Stimulated activated naive CD4-positive, alpha-beta T cell (primary cell): ENCODE measurements at places on chromosomes 7 and 10.

DNA sequence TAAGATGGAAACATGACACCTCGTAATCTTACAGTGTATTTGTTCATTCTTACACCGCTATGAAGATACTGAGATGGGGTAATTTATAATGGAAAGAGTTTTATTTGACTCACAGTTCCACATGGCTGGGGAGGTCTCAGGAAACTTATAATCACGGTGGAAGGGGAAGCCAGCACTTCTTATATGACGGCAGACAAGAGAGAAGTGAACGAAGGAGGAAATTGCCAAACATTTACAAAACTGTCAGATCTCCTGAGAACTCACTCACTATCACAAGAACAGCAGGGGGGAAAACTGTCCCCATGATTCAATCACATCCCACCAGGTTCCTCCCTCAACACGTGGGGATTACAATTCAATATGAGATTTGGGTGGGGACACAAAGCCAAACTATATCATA, 282.3 kb downstream of the HGF start:
- no peak for DNase-seq

GRCh38 chr7:21076054-21076453, 289.4 kb upstream of the SP8 start:
- no peak for DNase-seq

GRCh38 chr10:77837248-77837924, 89.2 kb downstream of the DLG5 start:
- peak; percentile 30 for DNase-seq

GRCh38 chr7:29253225-29253624, 58.6 kb downstream of the CHN2 start:
- no peak for DNase-seq

DNA sequence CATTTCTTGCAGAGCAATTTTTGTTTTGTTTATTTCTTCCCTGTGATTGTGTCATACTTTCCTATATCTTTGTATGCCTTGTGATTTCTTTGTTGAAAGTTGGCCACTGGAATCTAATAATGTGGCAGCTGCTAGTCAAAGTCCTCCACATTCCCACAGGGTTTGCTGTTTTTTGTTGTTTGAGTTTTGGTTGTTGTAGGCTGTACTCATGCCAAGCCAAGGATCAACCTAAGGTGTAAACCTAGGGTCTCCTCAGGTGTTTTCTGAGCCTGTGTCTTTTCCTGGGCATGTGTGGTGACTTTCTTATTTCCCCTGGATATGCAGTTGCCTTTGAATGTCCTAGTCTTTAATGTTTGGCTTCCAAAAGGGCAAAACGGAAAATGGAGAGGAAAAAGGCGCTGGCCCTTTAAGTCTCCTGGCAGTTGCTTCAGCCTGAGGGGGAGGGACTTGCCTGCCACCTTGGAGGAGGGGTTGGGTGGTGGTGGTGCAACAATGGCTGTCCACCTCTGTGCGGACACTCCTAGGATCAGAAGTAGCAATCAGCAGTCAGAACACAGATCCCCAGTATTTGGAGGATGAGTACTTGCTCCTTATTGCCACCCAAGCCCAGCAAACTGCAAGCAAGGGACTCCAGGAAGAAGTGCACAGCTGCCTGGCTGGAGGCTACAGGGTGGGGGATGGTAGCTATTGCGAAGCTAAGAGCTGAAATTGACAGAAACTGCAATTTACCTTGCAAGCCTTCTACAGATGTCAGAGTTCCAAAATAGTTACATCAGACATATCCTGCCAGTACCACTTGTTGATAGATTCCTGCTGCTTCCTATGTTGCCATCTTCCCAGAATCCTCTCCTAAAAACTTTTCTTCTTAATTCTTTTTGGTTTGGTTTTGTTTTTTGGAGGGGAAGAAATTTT, 5.6 kb upstream of the ZNF518A start:
- no peak for DNase-seq

DNA sequence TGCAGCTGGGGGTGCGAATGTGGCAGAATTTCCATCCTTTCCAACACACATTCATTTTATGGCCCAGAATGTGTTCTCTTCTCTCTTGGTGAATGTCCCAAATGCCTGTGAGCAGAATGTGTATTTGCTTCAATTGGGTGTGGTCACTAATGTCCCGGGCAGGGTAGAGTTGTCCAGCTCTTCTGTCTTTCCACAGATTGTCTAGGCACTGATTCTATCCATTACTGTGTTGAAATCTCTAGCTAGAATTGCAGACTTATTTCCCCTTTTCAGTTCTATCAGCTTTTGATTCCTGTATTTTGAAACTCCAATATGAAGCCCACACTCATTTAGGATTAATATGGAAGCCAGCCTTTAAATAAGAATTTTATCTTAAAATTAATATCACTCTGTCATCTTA, 14.0 kb upstream of the AKR1E2 start:
- no peak for DNase-seq

- DNase-seq = no peak
These were observed 124.9 kb downstream of the ELFN1 start for GRCh38 chr7:1794888-1795542.
